ENCODE measurements at places on chromosomes 6 and 20. TPM values are rescaled to one million over a fixed set of nuclear protein-coding genes. Genes with fewer than 3 reads are reported as not detected.

PTCRA gene
- 13.4 TPM for polyA plus RNA-seq

WFDC5 gene
- 6.1 TPM for polyA plus RNA-seq

HCRTR2 gene
- 0.07 TPM for polyA plus RNA-seq

ZNF391 gene
- 1.7 TPM for polyA plus RNA-seq

LYRM2 gene
- 30.5 TPM for polyA plus RNA-seq

COL12A1 gene
- polyA plus RNA-seq: 6.8 TPM

RGS19 gene
- polyA plus RNA-seq: 27.2 TPM

KCNG1 gene
- 0.71 TPM for polyA plus RNA-seq

RIMS1 gene
- polyA plus RNA-seq: 0.09 TPM

TRIM40 gene
- polyA plus RNA-seq: 0.16 TPM

RNF182 gene
- polyA plus RNA-seq: 1.4 TPM

IRF4 gene
- 7.5 TPM for polyA plus RNA-seq

HLA-DQA2 gene
- 3.7 TPM for polyA plus RNA-seq

SPTLC3 gene
- polyA plus RNA-seq: 3.8 TPM

SLC35A1 gene
- 23.1 TPM for polyA plus RNA-seq

EYA2 gene
- polyA plus RNA-seq: 28.5 TPM

HAO1 gene
- 0.02 TPM for polyA plus RNA-seq

ULBP3 gene
- polyA plus RNA-seq: 0.48 TPM

DEFB124 gene
- polyA plus RNA-seq: 0.23 TPM

DEFB132 gene
- polyA plus RNA-seq: 0.07 TPM

APOM gene
- polyA plus RNA-seq: 9.1 TPM

CLVS2 gene
- 0.02 TPM for polyA plus RNA-seq

OXT gene
- 3.6 TPM for polyA plus RNA-seq

PTGIS gene
- polyA plus RNA-seq: 3.3 TPM

HLA-DOB gene
- 40.1 TPM for polyA plus RNA-seq

GTF2H4 gene
- 35.4 TPM for polyA plus RNA-seq

CLPSL2 gene
- polyA plus RNA-seq: 0.09 TPM

GSTA4 gene
- polyA plus RNA-seq: 29.3 TPM

OPN5 gene
- polyA plus RNA-seq: not detected

SOX12 gene
- 4.7 TPM for polyA plus RNA-seq

PHF1 gene
- 141 TPM for polyA plus RNA-seq

AHI1 gene
- polyA plus RNA-seq: 21.0 TPM

SRSF6 gene
- 180 TPM for polyA plus RNA-seq

OR2H1 gene
- polyA plus RNA-seq: 0.05 TPM

BPIFB1 gene
- polyA plus RNA-seq: 0.55 TPM

SLA2 gene
- 6.8 TPM for polyA plus RNA-seq

HSPA12B gene
- 2.3 TPM for polyA plus RNA-seq

MUC22 gene
- 0.02 TPM for polyA plus RNA-seq

PPIL6 gene
- polyA plus RNA-seq: 1.4 TPM

CDC5L gene
- polyA plus RNA-seq: 12.7 TPM

RREB1 gene
- polyA plus RNA-seq: 9.2 TPM

BCLAF1 gene
- polyA plus RNA-seq: 44.6 TPM

SKIC2 gene
- 110 TPM for polyA plus RNA-seq

NOTCH4 gene
- polyA plus RNA-seq: 32.7 TPM

SGK2 gene
- 1.2 TPM for polyA plus RNA-seq
